ENCODE measurements at places on chromosomes 5 and 9. TPM values are rescaled to one million over a fixed set of nuclear protein-coding genes. Genes with fewer than 3 reads are reported as not detected.
A peak's percentile ranks its signal among the peaks of the same experiment; 100 is the strongest.

SLC46A2 gene
- total RNA-seq = 0.16 TPM

C5orf58 gene
- not detected for total RNA-seq

NOXA1 gene
- 3.3 TPM for total RNA-seq

GPR21 gene
- total RNA-seq = 1.0 TPM

GGTA1 gene
- total RNA-seq = 8.8 TPM

TXNDC8 gene
- not detected for total RNA-seq

TRIM36 gene
- 0.75 TPM for total RNA-seq

FAT2 gene
- total RNA-seq = 0.05 TPM

PPP1R26 gene
- 26.3 TPM for total RNA-seq

CXCL14 gene
- total RNA-seq = 1.2 TPM

SPINK6 gene
- not detected for total RNA-seq

ANKHD1 gene
- 73.0 TPM for total RNA-seq

GRCh38 chr9:90904706-90905478 is 103.3 kb downstream of the SYK start:
- DNase-seq = no peak

DNA sequence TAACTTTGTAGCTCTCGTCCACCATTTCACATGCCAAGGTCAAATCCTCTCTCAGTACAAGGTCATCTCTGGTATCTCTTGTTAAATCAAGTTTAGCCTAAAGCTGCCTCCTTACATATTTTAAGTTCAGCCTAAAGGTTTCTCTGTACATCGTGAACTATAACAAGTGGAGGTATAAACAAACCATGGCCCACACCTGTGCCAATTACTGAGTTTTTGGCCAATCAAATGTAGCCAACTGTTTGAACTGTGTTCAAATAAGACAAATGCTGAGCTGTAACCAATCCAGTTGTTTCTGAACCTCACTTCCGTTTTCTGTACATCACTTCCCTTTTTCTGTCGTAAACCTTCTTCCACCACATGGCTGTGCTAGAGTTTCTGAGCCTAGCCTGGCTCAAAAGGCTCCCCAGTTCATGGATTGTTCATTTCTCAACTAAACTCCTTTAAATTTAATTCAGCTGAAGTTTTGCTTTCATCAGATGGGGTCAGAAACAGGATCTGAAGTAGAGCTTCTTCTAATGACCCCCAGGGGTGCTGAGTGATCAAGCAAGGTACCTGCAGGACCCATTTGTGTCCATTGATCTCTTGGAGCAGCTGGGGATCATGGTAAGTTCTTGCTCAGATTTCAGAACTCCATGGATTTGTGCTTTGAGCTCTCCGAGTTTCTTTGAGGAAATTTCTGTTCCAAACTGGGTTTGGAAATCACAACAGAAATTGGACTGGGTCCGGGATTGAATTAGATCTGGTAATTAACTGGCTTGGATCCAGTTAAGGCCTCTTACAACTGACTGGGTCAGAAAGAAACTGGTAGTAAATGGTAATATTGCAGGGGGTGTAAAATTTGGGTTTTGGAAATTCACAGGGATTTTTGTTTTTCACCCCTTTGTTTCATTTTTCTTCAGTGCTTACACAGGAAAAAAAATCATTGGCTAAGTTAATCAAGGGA is 11.0 kb upstream of the NANS start:
- no peak for DNase-seq

GRCh38 chr5:142958944-142959682 is 188.9 kb downstream of the ARHGAP26 start:
- no peak for DNase-seq

DNA sequence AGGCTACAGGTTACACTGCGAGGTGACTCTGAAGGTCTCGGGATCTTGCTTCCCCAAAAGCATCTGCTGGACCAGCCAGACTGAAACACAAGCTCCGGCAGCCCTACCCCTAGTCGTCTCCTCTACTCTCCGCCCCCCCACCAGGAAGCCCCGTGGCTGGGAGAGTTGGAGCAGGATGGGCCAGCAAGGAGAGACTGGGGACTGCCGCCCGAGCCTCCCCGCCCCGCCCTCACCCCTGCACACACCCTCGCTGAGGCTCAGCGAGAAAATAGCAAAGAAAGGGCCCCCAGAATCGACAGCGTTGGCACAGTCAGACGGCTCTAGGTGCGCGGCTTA is 1.3 kb downstream of the TRIM7 start:
- no peak for DNase-seq

GRCh38 chr9:36560771-36561170 is 11.9 kb upstream of the MELK start:
- no peak for DNase-seq

DNA sequence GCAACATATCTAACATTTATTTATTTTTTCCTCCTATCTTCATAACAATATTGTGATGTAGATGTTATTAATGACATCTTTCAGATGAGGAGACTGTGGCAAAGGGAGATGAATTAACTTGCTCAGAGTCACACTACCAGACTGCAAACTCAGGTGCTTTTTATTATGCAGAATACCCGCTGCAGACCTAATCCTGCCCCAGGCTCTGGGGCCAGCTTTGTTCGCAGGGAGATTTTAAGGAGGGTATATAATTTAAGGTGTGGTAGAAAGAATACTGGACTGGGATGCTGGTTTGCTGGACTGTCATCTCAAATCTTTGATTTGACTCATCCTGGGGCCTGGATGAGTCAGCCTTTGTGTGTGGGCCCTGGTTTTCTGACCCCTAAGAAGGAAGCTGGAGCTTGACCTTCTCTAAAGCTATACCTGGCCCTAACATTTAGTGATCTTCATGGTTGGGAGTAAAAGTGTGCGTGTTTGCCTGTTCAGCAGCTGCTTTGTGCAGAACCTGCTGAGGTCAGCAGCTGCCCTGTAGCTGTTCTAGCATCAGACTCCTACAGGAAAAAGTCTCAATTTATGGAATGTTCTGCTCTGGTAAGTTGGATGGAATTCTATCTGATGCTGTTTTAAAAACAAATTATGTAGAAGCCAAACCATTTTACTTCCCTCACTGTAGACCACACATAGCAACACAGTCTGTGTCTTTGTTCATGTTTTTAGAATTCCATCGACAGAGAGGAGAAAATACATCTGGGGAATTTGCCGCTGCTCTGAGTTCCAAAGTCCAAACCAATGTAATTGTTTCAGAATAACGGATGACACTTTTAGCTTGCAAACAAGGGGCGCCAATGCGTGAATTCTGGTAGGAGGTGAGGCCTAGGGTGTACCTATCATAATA is 4.5 kb downstream of the SLC36A1 start:
- no peak for DNase-seq

- no peak for DNase-seq
These were observed 138.8 kb upstream of the RETREG1 start for GRCh38 chr5:16755641-16756040.

DNA sequence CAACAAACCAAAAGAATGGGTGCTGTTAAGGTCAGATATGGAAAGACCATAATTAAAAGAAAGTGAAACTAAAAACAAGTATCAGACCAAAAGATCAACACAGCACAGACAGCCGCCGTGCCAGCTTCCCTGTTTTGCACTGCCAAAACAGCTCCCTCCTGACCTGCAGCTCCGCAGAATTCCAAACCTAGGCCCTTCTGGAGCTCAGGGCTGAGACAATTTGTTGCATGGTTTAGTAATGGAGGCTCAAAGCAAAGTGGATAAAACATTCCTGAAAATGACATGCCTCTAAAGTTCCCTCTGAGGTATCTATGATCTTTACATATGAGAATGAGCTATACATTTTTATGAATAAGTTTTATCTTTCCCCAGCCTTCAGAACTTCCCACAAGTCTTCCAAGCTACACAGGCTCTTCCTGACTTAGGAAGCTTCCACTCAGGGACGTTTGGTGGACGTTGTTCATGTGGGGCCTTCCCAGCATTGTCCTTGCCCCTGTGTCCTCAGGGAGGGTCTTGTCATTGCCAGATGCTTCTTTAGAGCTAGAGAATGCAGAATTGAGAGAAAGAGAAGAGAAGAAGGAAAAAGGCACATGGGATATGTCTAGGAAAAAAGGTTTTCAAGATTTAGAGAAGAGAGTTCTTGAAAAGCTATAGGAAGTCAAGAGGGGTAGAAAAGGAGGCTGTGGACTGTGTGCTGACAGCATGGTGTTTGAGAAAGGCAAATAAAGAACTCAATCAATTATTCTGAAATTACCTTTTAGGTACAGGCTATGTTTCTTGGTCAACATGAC is 28.4 kb upstream of the SSBP2 start:
- DNase-seq = peak; percentile 89

- DNase-seq = no peak
These were observed 592.0 kb upstream of the WWC1 start for GRCh38 chr5:167699432-167699831.

DNA sequence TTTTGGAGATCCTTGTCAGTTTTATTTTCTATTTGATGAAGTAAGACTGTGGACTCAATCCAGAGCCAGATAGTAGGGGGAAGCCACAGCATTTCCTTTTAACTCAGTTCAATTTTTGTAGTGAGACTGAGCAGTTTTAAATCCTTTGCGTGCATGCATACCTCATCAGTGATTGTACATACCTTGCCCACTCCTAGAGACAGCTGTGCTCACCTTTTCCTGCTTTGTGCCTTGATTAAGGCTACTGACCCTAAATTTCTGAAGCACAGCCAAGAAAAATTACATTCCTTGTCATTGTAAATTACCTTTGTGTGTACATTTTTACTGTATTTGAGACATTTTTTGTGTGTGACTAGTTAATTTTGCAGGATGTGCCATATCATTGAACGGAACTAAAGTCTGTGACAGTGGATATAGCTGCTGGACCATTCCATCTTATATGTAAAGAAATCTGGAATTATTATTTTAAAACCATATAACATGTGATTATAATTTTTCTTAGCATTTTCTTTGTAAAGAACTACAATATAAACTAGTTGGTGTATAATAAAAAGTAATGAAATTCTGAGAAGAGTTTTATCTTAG is 17.8 kb downstream of the DIMT1 start:
- no peak for DNase-seq

DNA sequence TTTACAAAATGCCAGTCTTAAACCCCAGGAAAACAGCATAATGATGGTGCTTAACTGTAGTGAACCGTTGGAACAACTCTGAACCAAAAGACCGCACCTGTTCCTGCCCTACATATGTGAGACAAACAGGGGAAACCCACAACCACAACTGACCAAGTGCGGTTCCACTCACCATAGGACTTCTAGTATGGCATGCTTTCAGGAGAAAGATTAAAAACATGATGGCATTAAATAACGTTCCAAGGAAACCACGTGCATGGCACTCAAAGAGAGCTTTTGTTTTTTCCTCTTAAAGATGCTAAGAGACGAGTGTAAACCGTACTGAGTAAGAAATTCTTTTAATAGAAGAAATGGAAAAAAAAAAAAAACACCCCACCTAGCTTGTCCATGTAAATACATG is 119.8 kb downstream of the SSBP2 start:
- DNase-seq = no peak

DNA sequence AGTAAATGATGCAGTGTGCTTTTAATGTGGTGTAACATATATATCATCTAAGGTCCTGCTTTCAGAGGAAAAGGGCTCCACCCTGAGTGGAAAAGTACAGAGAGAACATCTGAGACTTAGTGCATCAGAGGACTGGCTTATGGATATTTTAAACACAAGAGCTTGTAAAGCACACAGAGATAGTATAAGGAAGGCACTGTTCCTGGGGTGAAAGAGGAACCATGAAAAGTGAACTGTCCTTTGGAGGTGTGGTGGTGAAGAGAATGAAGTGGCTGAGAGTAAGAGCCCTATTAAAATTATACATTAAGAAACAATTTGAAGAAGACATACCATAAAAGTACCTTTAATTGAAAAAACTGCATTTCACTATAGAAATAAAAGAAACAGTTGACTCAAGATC is 68.9 kb downstream of the CSF2 start:
- no peak for DNase-seq

DNA sequence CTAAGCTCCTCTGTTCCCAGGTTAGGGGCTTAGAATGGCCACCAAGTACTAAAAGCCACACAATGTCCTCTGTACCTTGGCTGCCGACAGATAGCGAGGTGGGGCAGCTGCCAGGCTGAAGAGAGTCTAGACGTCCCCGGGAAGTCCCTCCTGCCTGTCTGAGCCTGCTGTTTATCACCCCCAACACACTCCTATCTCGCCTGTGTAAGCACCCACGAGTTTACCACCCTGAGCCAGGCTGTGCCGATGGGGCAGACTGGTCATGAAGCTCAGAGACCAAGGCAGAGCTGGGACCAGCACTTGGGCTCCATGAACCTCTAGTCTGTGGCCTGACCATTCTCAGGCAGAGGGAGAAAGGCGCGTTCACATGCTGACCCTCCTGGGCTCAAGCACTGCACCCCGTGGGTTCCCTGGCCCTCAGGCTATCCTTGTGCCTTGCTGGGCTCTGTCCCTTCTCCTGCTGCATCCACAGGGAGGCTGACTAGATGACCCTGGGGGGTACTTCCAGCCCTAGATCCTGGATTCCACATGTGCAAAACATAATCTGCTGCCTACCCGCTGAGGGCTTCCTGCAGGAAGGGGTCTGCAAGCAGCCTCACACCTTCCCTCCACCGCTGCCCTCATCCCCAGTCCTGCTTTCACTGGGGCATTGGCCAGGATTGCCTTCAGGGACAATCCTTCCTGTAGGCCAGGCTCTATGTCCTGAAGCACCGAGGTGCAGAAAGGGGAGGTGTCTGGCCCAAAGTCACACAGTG is 18.6 kb upstream of the SLC25A51 start:
- DNase-seq = peak; percentile 83

- DNase-seq = no peak
These were observed 102.3 kb downstream of the PJA2 start for GRCh38 chr5:109307456-109307855.

GRCh38 chr9:93658184-93658925 is 82.0 kb downstream of the PHF2 start:
- peak; percentile 67 for DNase-seq

DNA sequence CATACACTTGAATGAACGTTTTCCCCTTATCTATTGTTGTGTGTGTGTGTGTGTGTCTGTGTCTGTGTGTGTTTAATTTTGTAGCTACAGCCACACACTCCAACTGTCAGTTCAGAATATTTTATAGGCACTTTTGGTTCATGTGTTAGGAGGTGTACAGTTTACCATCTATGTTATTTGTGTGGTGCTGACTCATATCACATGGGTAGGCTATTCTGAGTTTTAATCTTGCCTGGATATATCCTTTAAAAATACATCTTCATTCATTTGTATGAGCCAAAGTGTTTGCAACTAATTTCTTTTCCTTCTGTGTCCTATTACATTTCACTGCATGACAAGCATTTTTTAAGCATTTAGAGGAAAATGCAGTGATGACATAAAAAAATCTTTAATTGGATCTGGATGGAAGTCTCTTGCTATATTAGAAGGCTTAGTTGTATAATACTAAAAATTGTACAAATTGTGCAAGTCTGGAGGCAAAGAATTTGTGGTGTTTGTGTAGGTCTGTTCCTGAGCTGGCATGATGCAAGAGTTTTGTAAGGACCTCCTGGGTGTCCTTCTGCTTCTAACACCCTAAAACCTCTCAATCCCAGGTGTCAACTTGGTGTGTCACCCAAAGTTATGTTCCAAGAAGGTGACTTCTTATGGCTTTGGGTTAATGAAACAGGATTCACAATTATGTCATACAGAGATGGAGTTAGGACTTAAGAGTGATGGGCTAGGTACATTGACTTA is 52.4 kb upstream of the HMHB1 start:
- no peak for DNase-seq

Measured in cardiac septum (tissue), 1 donor.